Natural killer cell treated with Interleukin-12 subunit alpha and Interleukin-12 subunit beta and Interleukin-15 and Interleukin-18, amount 100 ng/mL, for 72 hours (primary cell): ENCODE measurements at places on chromosomes 1 and 21. TPM values are rescaled to one million over a fixed set of nuclear protein-coding genes. Genes with fewer than 3 reads are reported as not detected.

DNA sequence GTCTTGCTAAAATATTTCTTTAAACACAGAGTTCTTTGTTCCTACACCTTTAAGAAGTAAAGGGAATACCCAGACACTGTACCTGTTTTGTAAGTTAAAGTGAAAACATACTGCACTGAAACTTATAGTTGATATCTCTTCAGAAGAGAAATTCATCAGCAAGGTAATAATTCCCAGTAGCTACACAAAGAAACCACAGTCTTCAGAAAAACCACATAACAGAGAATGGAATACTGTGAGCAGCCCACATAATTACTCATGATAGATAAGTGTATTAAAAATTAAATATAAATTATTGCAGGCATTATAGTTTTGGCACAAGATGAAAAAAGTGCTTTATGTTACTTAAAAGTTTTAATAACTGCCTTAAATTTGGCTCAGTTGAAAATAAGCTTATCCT lies 276.6 kb downstream of the SETD4 start:
- DNase-seq = no peak

DNA sequence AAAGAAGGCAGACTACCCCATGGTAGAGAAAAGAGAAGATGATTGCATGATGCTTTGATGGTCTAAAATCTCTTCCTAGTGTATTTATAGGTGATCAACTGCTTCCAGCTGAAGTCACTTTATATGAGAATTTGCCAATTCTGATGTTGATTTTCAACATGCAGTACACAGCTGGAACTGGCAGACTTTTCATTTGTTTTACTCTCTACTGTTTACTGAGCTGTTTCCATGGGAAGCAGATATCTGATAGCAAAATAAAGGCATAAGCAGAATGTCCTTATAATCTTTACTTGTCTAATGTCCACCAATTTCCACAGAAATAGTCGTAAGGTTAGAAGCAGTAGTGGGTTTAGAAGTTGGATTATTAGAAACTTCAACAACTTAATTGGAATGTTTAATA lies 74.9 kb downstream of the SYDE2 start:
- DNase-seq = no peak

GRCh38 chr1:165629848-165630628 lies 996 bp upstream of the MGST3 start:
- DNase-seq = no peak

- DNase-seq = no peak
Observed at GRCh38 chr21:28280611-28281010, 712.1 kb downstream of the LTN1 start.

Gene LCE1B
- total RNA-seq = not detected

Gene EFNA3
- total RNA-seq = not detected

- DNase-seq = no peak
Observed at GRCh38 chr1:115251856-115252255, 86.2 kb downstream of the NGF start.

DNA sequence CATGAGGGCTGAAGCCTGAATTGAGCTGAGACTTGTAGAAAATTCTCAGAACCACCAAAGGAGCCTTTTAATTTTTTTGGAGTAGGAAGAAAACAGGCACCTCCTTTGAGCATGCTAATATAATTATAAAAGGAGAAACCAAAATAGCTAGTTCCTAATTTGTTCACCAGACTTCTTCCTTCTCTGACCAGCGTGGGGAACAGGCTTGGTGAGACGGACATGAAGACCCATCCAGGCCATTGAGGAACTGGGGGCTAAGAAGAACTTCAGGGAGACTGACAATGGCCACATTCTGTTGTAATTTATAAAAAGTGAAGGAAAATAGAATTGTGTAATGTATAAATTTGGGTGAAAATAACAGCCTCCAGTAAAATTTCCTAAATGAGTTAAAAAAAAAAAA lies 62.6 kb downstream of the MAN1C1 start:
- no peak for DNase-seq

DNA sequence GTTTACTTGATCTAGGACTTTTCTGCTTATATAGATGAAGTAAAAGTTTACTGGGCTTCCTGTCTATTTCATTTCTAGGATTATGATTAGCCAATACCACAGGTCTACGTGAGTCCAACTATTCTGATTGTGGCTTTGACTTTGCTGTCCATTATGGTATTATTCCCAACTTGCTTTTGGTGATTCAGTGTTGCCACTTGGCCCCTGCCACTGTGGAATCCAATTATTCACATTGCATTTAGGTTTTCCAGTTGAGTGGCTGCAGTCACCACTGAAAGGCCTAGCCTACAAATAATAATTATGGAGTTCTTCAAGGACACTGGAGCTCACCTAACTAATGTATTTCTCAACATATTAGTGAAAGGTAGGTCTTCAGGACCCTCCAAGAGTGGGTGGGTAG lies 574.3 kb upstream of the USP24 start:
- no peak for DNase-seq

DNA sequence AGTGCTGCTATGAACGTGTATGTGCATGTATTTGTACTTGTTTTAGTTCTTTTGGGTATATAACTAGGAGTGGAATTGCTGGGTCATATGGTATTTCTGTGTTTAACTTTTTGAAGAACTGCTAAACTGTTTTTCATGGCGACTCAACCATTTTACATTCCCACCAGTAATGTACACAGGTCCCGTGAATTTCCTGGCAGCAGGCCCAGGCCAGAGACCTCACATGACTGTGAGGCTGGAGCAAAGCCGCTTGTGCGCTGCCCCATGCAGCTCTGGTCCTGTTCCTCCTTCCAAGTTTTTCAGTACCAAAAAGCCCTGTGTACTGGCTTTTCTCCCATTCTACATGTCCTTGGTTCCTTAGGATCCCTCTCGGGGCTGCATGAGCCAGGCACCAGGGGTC lies 29.6 kb downstream of the ACOT11 start:
- DNase-seq = no peak

GRCh38 chr1:54327386-54328065 lies 78.7 kb downstream of the SSBP3 start:
- DNase-seq = no peak
